ENCODE measurements at places on chromosomes 5 and 9.
A peak's percentile ranks its signal among the peaks of the same experiment; 100 is the strongest.

GRCh38 chr5:134736173-134736812 is 2.1 kb upstream of the CAMLG start:
- no peak for DNase-seq

GRCh38 chr5:126122942-126123341 is 300.3 kb upstream of the GRAMD2B start:
- DNase-seq = no peak

- DNase-seq = no peak
Observed at GRCh38 chr5:154595662-154596061, 117.6 kb upstream of the HAND1 start.

DNA sequence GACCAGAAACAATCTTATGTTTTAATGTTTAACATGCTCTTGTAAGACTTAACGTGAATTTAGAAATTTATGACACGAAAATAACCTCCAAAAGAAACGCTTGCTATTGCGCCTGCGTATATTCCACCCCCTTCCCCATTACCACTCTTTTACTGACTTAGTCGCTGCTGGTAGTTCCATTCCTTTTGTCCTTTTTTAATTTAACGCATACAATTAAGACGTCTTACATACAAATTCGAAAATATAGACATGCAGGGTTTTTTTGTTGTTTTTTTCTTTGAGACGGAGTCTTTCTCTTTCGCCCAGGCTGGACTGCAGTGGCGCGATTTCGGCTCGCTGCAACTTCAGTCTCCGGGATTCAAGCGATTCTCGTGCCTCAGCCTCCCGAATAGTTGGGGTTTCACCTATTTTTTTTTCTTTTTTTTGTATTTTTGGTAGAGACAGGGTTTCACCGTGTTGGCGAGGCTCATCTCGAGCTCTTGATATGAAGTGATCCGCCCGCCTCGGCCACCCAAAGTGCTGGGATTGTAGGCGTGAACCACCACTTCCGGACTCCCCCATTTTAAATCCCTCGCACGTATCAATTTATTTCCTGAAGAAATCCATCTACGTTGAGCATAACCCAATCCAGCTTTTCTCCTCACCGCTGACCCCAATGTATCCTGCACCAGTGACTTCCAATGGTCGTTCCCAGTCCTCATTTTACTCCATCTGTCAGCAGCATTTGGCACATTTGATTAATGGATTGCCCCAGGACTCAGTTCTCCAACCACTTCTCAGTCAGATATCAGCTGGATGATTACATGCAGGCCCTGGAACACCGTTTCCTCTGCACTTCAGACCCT is 684 bp upstream of the MED7 start:
- peak; percentile 29 for DNase-seq

DNA sequence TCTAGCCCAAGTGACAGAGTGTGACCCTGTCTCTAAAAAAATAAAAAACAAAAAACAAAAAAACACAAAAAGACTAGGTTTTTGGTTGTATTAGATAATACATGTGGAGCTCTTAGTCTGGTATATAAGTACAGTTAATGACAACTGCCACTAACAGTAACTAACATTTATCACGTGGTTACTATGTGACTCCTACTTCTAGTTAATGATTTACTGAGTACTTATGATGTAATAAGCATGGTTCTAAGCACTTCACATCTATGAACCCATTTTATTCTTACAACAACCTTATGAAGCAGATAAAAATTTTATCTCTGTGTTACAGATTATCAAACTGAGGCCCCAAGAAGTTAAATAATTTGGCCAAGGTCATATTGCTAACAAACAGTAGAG is 6.1 kb upstream of the TMEFF1 start:
- DNase-seq = no peak

DNA sequence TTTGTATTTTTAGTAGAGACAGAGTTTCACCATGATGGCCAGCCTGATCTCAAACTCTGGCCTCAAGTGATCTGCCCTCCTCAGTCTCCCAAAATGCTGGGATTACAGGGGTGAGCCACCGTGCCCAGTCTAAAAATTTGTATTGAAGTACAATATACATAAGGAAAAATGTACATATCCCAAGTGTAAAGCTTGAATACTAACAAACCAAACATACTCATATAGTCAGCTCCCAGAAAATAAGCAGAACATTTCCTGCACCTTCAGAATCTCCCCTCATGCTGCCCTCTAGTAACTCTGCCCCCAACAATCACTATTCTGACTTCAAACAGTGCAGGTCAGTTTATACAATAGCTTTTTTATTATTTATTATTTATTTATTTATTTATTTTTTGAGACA is 1.6 kb upstream of the NOL6 start:
- no peak for DNase-seq

GRCh38 chr9:72583370-72583769 is 62.0 kb downstream of the TMC1 start:
- DNase-seq = no peak

DNA sequence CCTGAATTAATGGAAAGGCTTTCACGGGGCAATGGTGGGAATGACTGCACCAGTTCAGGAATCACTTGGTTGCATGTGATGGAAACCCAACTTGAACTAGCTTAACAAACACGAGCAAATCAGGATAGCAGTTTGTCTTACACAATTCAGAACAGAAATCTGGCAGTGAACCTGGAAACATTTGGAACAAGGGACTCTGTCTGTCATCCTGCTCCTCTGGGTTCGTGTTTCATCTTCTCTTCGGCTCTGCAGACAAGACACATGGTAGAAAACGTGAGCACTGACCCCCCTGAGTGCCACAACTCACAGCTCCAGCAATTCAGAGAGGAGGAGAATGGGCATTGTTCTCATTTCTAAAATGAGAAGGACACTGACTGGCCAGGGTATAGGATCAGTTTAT is 218.1 kb upstream of the NREP start:
- no peak for DNase-seq
